ENCODE measurements at places on chromosomes 3 and 15.

- peak; percentile 17 for DNase-seq
Measured at GRCh38 chr3:170584585-170585007, 1.3 kb downstream of the SLC7A14 start.

DNA sequence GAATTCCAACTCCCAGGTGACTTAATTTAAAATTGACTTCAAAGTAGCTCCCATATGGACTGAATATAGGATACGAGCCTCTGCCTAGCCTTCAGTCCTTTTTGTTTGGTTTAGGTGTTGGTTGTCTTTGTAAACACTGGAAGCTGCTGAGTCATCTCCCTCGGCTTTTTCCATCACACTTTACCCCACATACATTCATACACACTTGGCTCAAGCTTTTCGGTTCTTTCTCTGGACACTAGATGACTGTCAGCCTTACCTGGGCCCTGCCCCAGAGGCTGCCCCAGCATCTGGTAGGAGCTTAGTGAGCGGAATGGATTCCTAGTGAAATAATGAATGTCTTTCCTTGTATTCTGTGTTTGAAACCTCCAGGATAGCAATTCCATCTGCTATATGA, 201.5 kb upstream of the IL12A start:
- no peak for DNase-seq

GRCh38 chr15:96304839-96305238, 25.7 kb upstream of the NR2F2 start:
- no peak for DNase-seq

DNA sequence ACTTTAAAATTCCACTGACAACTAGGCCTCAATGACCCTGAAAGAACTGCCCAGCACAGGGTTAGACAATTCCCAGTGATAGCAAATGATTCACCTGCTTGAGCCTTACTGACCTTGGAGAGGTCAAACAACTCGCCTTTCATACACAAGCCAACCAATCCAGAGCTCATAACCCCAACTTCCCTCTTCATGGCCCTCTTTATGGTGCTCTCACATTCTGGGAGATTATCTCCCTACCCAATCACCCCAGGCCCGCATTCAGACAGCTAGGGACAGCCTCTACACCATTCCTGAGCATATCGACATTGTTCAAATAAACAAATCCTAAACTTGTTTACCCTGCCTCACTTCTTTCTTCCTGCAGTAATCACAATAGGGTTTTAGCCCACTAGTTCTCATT, 32.2 kb upstream of the COLQ start:
- DNase-seq: no peak

DNA sequence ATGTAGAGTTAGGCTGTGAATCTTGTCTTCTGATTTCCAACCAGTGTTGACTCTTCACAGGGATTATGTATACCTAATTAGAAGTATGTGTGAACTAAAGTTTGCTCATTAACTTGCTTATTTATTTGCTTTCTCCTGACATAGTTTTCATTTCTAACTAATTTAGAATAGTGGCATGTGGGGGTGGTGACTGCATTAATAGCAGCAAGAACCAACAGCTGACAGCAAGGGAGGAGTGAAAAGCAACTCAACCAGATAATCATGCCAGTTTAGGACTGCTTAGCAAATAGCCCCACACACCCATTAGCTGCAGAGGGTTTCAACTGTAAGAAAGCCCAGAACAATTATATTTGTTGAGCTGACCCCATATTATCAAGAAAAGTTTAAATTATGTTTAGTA, 3.8 kb downstream of the ST3GAL6 start:
- no peak for DNase-seq

GRCh38 chr15:52294881-52295420, 653 bp downstream of the MYO5C start:
- DNase-seq: no peak

Measured in activated gamma-delta T cell treated with Interleukin-2 at 50 U/mL for 16 hours (primary cell).